ENCODE measurements at places on chromosomes 2 and 18. TPM values are rescaled to one million over a fixed set of nuclear protein-coding genes. Genes with fewer than 3 reads are reported as not detected.

- no peak for DNase-seq
These were observed 16.3 kb downstream of the THOC1 start for GRCh38 chr18:251572-251971.

GRCh38 chr18:31424383-31424988, 23.1 kb upstream of the DSG3 start:
- DNase-seq, result no peak

DNA sequence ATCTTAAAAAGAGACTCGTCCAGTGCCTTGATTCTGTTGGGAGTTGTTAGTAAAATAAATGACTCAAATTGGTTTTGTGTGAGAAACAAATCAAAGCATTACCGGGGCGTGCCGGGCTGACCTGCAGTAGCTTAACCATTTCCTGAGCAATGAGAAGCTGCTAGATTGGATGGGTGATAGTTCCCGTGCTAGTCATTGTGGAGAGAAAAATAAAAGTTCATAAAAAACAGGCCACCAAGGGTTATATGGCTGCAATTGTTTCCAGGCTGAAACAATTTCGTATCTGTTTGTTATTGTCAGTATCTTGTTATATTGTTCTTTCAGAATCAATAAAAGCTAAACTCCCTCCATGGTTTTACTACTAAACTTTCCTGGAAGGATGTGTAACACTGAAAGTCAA, 314.4 kb downstream of the MTX2 start:
- DNase-seq, result no peak

GRCh38 chr18:76126327-76126726, 368.7 kb downstream of the ZNF516 start:
- DNase-seq, result no peak

DNA sequence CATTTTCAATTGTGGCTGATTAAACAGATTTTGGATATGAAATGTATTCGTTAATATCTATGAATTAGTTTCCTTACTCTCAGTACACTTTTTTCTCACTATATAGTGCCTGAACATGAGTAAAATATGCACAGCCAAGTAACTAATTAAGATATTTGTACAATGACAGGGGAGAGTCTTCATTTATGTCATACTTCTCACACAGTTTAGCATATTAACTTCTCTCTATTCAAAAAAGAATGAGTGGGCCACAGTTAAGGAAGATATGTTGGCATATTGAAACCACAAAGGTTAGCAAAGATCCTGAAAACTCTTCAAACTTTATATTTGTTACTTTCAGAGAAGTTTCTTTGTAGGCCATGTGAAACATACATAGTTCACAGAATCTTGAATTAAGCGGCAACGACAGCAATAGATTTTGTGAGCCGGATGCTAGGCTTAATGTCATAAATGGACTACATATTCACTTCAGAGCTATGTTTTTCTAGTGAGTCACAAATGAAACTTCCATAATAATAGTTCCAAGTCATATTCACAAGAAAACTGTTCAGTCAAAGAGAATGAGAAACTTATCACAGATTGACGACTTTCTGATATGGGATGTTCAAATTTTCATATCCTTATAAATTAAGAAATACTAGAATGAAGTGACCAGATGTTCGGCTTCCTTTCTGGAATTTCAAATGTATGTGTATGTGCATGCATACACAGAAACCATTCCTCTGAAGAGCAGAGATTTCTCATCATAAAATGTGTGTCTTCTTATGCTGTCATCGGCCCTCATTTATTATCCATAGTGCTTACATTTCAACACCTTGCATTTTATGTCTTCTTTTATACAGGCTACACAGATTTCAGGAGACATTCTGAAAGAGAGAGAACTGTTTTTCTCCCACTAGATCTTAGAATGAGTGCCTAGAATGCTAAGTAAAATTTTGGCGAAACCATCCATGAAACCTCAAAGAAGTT, 584.0 kb downstream of the SATB2 start:
- DNase-seq, result no peak

- no peak for DNase-seq
These were observed 34.1 kb upstream of the ARHGAP25 start for GRCh38 chr2:68700560-68700959.

- DNase-seq, result peak; percentile 55
These were observed 1.3 kb downstream of the VWA3B start for GRCh38 chr2:98088261-98088660.

- no peak for DNase-seq
These were observed 47.6 kb upstream of the FAM124B start for GRCh38 chr2:224449212-224450147.

DNA sequence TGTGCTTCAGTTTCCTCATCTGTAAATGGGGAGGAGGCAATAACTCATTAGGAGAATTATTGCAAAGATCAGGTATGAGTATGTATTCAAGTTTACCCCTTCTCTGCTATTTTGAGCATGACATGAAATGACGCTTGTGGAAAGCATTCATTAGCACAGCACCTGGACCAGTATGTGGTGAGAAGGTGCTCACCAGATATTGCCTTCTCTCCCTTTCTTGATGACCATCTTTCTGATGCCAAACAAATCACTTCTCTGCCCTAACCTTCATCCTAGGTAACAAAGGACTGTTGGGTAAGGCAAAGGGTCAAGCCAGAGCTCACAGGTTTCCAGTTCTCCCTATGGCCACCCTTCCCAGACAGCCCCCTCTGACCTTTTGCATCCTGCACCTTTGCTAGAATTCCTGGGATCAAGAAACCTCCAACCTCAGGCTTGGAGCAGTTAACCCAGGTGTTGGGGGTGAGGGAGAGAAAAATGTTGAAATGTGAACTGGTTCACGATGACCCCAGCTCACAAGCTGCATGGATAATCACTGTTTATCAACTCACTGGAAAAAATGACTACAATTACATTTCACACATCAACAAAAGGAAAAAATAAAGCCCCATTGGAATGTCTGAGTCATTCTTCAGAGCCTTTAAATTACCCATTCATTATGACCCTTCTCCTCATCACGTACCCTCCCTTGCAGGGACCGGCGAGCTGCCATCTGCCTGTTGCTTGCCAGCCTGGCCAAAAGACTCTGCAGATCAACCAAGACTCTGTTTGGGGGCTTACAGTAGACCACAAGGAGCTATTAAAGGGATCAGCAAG, 41.6 kb downstream of the LBH start:
- no peak for DNase-seq

GRCh38 chr2:27085673-27086089, 891 bp upstream of the KHK start:
- DNase-seq, result peak; percentile 89

DNA sequence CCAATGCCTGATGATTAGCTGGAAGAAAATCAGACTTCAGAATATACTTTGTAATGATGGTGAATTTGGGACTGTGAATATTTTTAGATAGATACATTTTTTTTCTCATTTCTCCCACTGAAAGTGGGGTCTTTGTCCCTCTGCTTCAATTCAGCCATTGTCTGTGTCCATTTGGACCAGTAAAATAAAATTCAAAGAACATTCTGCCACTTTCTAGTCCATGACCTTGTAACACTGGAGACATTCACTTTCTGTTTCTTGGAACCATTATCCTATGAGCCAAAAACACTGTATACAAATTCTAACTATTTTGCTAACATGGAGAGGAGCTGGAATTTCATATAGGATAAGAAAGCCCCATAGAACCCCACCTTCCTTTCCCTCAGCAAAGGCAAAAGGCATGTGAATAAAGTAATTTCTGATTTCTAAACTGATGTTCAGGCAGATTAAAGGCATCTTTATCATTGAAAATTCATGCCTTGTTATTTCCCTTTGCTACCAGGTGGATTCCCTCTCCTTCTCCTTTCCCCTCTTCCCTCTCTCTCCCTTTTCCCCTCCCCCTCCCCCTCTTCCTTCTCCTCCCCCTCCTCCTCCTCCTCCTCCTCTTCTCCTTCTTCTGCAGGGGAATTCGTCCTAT, 2010.4 kb upstream of the LRRTM1 start:
- DNase-seq, result no peak

DNA sequence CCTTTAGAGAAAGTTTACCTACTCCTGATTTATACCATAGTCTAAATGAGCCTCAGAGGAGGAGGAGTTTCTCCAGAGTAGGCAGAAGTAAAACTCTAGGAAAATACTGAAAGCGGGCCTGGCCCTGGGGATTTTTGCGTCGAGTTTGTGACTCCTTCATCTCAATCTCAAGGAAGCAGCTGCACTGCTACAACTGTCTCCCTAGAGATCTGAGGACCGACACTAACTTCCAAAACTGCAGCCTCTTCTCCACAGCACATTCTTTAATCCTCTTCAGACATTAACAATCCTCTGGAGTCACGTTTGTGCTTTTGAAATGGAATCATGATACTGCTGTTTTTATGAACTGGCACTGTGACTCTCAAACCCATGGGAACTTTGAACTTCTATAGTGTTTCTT, 281.4 kb downstream of the KCNS3 start:
- no peak for DNase-seq

DNA sequence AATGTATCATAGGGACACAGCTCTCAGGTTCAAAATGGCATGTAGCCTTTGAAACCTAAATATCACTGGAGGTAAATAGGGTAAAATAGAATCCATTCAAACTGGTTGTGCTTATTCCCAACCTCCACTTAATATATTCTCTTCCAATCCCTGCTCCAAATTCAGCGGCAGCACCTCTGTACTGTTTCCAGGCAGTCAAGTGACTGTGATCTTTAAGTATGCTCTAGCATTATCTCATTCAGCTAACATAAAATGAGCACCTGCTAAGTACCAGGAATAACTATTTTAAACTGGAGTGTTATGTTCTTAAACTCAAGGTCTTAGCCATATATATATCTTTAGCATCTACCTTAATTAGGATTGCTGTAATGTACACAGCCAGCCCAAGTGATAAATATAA, 269.2 kb upstream of the SESTD1 start:
- no peak for DNase-seq

- peak; percentile 78 for DNase-seq
These were observed 9.8 kb upstream of the RAB17 start for GRCh38 chr2:237600205-237600846.

DNA sequence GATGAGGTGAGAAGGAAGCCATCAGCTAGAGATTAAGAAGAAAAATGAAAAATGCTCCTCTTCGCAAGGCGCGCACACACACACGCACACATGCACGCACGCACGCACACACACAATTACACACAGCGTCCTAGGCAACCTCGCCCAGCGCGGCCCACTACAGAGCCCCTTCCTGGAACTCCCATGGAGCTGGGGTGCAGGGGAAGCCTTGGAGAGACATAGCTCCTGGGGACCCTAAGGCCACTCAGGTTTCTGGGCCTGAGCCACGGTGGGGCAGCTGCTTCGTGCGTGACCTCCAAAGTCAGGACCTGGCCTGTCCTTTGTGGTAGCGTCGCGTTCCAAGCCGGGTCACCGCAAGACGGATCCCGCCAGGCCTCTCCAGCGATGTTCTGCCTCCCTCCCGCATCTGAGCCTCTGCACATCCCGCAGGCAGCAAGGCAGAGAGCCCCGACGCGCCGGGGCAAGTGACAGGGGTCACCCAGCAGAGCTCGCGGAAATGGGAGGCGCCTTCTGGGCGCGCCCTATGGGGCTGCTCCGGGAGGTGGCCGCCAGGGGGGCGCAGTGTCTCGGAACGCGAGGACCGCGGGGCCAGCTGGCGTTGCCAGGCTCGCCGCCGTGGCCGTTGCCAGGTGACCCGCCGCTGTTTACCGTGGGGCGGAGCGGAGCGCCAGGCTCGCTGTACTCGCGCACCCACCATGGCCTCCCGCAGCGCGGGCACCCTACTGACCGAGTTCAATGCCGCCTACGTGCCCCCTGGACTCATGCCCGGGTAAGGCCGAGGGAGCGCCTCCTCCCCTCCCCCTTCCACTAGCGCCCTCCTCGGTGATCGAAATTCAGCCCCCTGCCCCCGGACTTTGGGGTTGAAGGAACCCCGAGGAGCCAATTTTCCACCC, 79.0 kb downstream of the CIB4 start:
- DNase-seq, result peak; percentile 71

DNA sequence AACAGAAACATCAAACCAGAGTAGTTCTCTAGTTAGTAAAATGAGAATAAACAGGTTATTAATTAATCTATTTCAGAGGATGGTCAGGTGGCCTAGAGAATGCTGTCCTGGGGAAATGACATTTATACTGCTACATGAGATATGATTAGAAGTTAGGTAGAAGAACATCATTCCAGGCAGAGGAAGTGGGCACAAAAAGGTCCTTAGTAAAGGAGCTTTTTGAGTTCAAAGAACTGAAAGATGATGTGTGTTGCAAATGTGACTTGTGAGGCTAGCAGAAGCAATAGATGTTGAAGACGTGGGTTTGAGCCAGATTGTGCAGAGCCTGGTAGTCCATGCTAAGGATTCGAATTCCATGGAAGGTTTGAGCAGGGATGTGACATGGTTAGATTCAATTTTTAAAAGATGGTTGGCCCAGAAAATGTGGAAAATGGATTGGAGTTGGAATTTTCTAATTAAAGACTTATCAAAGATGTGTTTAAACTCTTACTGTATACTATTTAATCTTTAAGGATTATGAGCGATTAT, 34.2 kb downstream of the RAB10 start:
- DNase-seq, result no peak

- no peak for DNase-seq
These were observed 202.5 kb downstream of the LRRTM1 start for GRCh38 chr2:80102026-80102425.

DNA sequence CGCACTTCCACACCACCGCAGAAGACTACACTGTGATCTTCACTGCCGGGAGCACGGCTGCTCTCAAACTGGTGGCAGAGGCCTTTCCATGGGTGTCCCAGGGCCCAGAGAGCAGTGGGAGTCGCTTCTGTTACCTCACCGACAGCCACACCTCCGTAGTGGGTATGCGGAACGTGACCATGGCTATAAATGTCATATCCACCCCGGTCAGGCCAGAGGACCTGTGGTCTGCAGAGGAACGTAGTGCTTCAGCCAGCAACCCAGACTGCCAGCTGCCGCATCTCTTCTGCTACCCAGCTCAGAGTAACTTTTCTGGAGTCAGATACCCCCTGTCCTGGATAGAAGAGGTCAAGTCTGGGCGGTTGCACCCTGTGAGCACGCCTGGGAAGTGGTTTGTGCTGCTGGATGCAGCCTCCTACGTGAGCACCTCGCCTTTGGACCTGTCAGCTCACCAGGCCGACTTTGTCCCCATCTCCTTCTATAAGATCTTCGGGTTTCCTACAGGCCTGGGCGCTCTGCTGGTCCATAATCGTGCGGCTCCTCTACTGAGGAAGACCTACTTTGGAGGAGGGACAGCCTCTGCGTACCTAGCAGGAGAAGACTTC, 12.5 kb downstream of the MOCOS start:
- DNase-seq, result no peak

The RPL31 gene
- 756 TPM for total RNA-seq

The NTSR2 gene
- total RNA-seq, result 0.19 TPM

The FTCDNL1 gene
- 3.3 TPM for total RNA-seq

The CENPA gene
- 0.51 TPM for total RNA-seq

The OSBPL6 gene
- 3.3 TPM for total RNA-seq

The LYG2 gene
- total RNA-seq, result not detected

The DCDC2C gene
- not detected for total RNA-seq

The PTPRM gene
- total RNA-seq, result 101 TPM

The TWIST2 gene
- total RNA-seq, result 1.9 TPM

The MC5R gene
- not detected for total RNA-seq

All from Right ventricle myocardium superior (tissue), 1 donor.